ENCODE measurements at places on chromosomes 5 and 9.
A peak's percentile ranks its signal among the peaks of the same experiment; 100 is the strongest.

- DNase-seq = peak; percentile 64
Observed at GRCh38 chr9:123928533-123929176, 1.3 kb downstream of the DENND1A start.

- peak; percentile 12 for DNase-seq
Observed at GRCh38 chr9:17422994-17423680, 155.7 kb upstream of the SH3GL2 start.

DNA sequence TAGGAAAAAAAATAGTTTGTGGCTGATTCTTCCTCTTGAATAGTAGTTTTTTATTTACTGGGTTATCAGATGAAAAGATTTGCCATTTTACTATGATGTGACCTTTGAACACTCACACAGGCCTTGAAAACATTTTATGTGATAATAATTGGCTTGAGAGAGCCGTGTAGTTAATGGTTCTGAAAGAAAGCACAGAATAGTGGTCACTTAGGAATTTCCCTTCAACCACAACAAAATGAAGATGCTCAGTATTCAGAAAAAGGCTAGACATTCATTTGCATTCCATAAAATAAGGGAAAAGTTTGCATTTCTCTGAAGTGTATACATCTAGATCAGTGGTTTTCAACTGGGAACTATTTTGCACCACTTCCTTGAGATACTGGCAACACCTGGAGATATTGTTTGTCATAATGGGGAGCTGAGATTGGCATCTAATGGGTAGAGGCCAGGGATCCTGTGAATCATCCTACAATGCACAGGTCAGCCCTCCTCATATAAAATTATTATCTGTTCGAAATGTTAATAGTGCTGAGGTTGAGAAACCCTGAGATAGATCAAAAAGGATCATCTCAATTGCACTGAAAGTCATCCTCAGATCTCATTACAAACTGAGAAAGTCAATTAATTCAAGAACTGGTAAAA is 446.4 kb upstream of the CCNG1 start:
- DNase-seq = no peak

DNA sequence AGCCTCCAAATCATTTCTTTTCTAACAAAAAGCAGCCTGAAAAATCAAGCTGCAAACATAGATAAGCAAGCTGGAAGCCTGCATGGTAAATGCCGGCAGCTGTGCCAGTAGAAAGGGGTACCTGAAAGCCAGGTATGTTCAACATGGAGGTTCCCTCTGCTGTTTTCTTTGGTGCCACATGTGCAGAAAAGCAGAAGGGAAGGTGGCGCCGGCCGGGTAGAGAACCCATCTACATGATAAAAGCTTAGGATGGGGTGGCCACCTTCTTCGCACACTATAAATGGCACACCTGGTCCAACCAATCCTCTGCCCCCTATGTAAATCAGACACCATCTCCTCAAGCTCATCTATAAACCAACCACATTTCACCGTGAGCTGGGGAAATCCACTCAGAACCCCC is 268.9 kb upstream of the IRX2 start:
- no peak for DNase-seq

DNA sequence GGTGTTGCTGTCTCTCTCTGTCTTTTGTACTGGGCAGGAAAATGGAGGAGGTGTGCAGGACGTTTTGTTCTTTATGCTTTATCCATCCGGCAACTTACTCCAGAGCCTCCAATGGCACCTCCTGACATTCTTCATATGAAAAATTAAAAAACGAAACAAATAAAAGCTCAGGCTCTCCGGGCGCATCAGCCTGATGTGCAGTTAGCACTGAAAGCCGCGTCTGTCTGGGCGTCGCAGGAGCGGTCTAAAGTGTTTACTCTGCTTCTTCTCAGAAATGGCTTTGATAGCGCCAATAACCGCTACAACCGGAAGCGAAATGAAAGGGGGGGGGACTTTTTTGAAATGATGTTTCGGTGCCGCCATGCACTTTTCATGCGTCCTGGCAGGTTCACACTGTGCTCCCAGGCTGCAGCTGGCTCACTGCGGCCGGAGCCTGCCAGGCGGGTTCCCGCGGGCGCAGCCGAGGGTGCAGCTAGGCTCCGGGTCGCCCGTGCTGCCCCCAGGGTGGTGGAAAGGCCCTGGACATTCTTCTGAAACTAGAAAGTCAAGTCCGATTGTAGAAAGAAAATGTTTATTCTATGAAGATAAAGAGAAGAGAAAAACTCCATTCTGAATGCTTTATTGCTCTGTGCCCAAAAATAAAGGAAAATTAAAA is 407.7 kb upstream of the IRX1 start:
- no peak for DNase-seq

GRCh38 chr5:91840412-91840811 is 457.3 kb upstream of the ARRDC3 start:
- no peak for DNase-seq

DNA sequence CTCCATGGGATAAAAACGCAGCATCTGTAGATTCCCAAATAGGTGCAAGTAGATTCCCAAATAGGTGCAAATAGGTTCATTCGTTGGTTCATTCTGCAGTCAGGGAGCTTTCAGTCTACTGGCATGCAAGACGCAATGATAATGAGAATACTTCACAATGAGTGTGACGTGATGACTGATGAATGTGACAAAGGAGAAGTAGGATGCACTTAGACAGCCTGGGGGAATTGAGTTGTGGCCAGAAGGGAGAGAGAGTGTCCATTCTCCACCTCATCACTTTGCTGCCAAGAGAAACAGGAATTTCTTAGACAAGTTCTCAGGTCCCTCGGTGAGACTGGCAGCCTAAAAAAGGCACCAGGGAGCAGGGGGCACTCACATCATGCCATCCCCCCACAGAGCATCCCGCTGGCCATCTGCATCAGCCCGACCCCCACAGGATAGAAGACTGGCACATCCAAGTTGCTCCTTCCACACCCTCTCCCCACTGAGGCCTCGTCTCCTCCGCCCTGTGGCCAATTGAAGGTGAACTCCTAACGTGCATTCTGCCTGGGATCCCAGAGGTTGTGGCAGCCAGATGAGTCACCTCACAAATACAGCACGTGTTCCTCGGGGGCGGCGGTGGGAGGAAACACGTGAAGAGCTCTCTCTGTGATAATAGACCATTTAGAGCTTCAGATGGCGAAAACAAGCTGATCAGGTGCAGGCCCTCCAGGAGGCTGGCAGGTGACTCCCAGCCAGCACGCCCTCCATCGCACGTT is 19.9 kb upstream of the KCNIP1 start:
- DNase-seq = peak; percentile 48

Data from EL (cell line).